Activated naive CD8-positive, alpha-beta T cell treated with anti-CD3 and anti-CD28 coated beads, Interleukin-2, amount 50 U/mL, for 16 hours (primary cell): ENCODE measurements at places on chromosomes 12 and 14.
A peak's percentile ranks its signal among the peaks of the same experiment; 100 is the strongest.

GRCh38 chr14:94699831-94700230 lies 70.1 kb downstream of the GSC start:
- DNase-seq, result no peak

DNA sequence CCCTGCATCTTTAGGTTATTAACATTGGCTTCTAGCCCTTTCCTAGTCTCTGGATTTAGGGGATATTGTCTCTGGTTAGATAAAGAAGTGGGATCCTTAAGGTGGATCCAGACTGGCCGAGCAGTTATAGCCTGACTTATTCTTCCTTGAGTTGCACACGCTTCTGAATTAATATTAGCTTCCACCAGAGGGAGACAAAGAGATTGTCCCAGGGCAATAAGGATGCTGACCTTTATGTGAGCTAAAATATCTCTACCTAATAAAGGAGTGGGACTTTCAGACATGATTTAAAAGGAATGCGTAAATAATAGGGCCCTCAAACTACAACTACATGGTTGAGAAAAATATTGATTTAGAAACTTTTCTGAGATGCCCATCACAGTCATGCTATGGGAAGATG lies 139.7 kb downstream of the SLCO1B3 start:
- no peak for DNase-seq

DNA sequence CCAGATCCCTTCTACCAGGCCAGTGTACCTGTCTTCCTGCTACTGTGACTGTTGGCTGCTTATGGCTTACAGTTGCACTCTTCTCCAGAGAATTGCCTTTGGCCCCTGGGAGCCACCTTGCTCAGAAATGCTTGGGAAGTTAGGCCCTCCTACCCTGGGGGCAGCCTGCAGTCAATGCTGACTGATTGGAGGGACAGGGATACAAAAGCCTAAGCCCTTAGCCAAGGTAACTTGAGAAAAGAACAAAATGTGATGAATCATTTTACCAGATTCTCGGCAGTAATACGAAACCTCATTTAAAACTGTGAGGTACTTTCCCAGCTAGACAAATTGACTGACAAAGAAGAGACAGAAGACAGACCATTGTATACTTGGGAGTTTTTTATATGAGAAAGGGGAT lies 47.3 kb downstream of the PTCSC3 start:
- DNase-seq, result no peak

DNA sequence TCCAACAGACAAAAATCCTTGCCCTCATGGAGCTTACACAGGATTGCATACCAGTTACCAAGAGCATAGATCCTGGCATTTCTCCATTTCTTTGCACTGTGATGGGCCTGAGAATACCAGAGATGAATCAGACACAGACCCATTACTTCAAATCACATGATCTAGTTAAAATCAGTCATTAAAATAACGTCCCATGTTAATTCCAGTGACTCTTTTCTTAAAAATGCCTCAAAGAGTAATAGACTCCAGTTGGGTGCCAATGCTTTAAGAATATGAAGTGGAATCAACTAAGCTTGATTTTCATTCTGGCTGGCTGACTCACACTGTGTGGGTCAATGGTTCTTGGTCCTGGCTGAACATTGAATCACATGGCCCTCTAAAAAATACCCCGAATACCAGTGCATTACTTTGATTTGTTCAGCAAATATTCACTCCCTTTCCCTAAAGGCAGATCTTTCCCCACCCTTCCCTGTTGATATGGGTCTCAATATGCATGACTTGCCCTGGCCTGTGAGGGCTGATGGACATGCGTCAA lies 11.0 kb downstream of the ASB2 start:
- DNase-seq, result no peak

DNA sequence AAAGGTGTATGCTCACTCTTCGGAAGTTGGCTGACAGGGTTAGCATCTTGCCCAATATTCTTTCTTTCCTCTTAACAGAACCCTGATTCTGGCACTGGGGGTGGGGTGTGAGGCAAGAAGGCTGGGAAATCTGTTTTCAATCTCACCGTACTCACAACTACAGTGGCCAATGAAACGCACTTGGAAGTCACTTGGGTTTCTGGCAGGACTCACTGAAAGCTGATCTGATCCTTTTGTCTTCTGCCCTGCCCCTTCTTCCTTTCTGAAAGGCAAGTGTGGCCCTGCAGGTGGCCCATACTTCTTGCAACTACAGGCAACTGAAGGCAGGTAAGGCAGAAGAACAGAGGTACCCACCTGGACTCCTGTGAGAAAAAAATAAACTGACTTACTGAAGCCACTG lies 106.9 kb downstream of the STXBP6 start:
- no peak for DNase-seq

- DNase-seq, result peak; percentile 53
Measured at GRCh38 chr12:54207539-54208294, 18.9 kb upstream of the SMUG1 start.

DNA sequence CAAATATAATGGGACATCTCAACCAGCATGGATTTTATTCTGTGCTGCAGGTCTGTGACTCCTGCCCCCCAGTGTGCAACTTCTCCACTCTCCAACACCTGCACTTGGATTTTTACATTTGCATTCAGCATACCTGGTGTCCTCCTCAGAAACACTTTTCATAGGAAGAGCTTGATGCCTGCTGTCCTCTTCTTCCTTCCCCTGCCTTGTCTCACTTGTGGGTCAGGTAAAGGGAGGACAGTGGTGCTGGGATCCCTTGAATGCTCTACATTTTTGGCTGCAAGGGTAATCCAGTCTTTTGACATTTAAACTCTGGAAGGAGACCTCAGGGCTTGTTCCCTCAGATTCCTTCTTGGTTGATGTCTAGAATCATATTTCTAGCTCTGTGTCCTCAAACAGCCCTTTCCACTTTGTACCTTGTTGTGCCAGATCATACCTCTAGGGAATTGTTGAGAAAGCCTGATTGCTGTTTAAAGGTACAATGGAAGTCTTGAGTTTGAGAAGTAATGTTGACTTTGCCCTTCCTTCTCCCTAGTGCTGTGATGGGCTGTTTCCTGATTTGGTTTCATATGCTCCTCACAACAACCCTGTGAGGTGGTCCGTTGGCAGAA lies 12.6 kb downstream of the UBE3B start:
- no peak for DNase-seq

DNA sequence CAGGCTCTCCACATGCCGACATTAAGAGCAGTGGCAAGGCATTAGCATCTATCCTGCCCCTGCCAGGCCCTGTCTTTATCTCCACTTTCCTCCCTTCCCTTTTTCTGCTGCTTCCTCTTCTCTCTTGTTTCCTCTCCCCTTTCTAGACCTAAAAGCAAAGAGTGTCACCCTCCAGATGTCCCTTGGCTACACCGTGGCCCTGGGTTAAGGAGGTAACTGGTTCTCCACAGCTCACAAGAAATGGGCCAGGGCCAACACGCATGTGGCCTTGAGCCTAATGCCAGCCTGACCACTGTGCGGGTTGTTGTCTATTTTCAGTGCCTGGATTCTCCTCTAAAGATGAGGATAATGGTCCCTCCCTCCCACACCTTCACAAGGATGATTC lies 41.7 kb upstream of the DDX11 start:
- DNase-seq, result no peak

GRCh38 chr12:24938341-24938740 lies 10.6 kb downstream of the BCAT1 start:
- DNase-seq, result no peak

DNA sequence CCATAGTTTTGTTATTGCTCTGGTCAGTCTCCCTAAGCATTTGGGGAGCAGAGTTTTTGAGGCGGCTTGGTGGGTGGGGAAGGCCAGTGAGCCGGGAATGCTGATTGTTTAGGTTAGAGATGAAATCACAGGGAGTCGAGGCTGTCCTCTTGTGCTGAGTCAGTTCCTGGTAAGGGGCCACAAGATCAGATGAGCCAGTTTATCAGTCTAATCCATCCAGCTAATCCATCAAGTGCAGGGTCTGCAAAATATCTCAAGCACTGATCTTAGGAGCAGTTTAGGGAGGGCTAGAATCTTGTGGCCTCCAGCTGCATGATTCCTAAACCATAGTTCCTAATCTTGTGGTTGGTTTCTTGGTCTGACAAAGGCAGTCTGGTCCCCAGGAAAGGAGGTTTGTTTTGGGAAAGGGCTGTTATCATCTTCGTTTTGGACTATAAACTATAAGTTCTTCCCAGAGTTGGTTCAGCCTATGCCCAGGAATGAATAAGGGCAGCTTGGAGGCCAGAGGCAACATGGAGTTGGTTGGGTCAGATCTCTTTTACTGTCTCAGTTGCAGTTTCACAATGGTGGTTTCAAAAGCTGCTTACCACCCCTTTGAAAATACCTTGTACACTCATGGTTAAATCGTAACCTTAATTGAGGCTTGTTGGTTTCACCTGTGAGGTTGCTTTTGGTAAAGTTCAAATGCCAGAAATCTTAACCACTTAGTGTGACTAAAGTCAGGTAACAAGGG lies 33.6 kb upstream of the HIGD1C start:
- DNase-seq, result no peak

DNA sequence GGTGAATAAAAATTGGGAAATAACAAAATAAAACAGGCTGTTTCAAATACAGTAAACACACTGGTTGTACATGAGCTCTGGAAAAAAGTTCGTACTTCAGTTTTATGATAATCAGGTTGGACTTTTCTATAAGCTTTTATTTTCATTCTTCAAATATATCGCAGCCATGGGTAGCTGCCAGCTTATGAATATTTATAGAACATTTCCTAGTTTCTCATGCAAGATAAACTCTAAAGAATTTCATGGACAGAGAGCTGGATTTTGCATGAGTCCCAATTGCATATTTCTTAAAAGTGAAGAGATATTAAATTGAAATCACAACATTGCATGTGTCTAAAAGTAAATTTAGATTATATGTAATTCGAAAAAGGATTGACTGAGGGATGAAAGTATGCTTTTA lies 827.6 kb downstream of the SLC6A15 start:
- DNase-seq, result no peak

DNA sequence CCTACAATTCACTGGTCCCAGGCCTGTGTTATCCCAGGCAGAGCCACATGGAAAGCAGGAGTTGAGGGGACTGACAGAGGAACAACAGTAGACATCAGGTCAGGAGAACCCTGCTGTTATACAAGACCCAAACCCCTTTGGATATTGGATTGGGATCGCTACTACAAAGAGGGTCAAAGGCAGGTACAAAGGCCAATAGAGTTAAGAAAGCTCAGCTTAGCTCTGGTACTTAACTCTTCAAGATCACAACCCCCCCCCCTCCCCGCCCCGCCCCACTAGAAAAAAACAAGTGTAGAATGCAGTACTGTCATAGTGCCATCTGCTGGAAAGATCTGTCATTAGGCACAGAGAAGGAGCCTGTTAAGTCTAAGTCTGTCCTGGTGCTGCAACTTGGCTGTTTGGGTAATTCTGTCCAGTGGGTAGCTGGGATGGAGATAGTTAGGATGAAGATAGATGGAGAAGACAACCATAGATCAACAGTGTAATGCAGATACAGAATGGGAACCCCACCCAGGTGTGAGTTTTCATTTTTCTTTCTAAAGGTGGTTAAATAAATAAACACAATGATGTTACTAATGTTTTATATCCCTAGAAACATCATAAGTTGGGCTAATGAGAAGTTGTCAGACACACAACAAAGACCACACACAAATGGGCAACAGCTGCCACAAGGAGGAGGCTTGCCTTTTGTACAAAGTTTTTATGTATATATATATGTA lies 17.2 kb downstream of the REM2 start:
- DNase-seq, result no peak

GRCh38 chr14:52067873-52068614 lies 815 bp downstream of the NID2 start:
- DNase-seq, result no peak

- no peak for DNase-seq
Measured at GRCh38 chr12:103915306-103915705, 14.9 kb upstream of the HSP90B1 start.

DNA sequence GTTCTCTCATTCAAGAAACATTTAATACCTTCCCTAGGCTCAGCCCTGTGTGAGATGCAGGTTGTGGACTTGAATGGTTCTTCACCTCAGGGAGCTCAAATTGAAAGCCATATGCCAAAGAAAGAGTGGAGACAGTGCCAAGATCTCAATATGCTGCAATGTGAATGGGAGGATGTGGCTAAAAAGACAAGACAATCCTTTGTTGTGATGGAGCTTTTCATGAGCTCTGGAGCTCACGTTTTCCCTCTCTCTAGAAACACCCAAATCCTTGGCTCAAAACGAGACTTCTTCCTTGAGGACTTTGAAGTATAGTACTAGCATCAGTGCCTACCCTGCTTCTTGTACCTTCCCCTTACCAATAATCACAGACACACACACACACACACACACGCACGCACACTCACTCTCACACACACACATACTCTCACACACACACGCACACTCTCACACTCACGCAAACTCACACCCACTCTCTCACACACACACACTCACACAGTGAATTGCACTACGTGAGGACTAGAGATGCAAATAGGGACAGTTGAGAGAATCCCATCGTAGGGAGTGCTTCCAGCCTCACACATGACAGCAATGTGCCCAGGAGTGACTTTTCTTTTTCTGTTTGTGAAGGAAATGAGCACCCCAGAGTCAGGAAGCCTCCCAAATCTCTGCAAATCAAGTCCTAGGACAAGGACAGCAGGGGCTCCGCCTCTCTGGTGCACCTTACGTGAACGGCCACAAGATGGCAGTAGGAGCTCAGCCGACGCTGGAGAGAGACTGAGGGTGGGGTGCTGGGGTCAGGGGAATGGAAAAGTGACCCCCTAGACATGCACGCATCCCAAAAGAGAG lies 231.4 kb downstream of the PCNX1 start:
- DNase-seq, result peak; percentile 13

- DNase-seq, result no peak
Measured at GRCh38 chr14:67514650-67515385, 18.3 kb upstream of the PLEKHH1 start.

- DNase-seq, result peak; percentile 38
Measured at GRCh38 chr14:97456958-97457357, 659.8 kb downstream of the VRK1 start.

GRCh38 chr12:532908-533565 lies 73.3 kb downstream of the B4GALNT3 start:
- DNase-seq, result no peak

- no peak for DNase-seq
Measured at GRCh38 chr14:75842551-75842950, 139.2 kb downstream of the TGFB3 start.
